Effector memory CD8-positive, alpha-beta T cell (primary cell): ENCODE measurements at places on chromosomes 1 and 21.

GRCh38 chr1:168623831-168624230 is 47.4 kb downstream of the XCL1 start:
- no peaks in the 10 kb centered on the region for H3K36me3 ChIP-seq
- no peaks in the 10 kb centered on the region for H3K4me1 ChIP-seq
- H3K27me3 ChIP-seq: peaks cover 11% of the 10 kb centered on the region
- no peak overlapping the region for H3K4me3 ChIP-seq
- no peak for DNase-seq
- H3K27ac ChIP-seq: no peak overlapping the region

- H3K36me3 ChIP-seq: no peaks in the 10 kb centered on the region
- no peak overlapping the region for H3K27ac ChIP-seq
- DNase-seq: no peak
- peaks cover 26% of the 10 kb centered on the region for H3K27me3 ChIP-seq
- H3K4me1 ChIP-seq: no peaks in the 10 kb centered on the region
Observed at GRCh38 chr1:233993651-233994050, 89.2 kb downstream of the SLC35F3 start.

DNA sequence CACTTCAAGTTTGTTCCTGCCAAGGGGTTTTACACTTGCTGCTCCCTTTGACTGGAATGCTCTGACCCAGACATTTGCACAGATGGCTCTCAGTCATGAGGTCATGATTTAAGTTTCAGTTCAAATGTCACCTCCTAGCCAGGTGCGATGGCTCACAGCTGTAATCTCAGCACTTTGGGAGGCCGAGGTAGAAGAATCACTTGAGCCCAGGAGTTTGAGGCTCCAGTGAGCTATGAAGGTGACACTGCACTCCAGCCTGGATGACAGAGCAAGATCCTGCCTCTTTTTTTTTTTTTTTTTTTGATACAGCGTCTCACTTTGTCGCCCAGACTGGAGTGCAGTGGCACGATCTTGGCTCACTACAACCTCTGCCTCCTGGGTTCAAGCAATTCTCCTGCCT is 4.5 kb upstream of the ZMYM4 start:
- no peak overlapping the region for H3K4me3 ChIP-seq
- H3K27me3 ChIP-seq: peaks cover 28% of the 10 kb centered on the region
- H3K27ac ChIP-seq: no peak overlapping the region
- DNase-seq: no peak
- peaks cover 5% of the 10 kb centered on the region for H3K4me1 ChIP-seq

GRCh38 chr1:92587445-92587844 is 100.7 kb upstream of the GFI1 start:
- no peaks in the 10 kb centered on the region for H3K27me3 ChIP-seq
- no peak for DNase-seq
- H3K27ac ChIP-seq: no peak overlapping the region
- peak overlapping the region; percentile 41 for H3K4me3 ChIP-seq
- H3K4me1 ChIP-seq: peaks cover 12% of the 10 kb centered on the region

- DNase-seq: peak; percentile 5
- no peaks in the 10 kb centered on the region for H3K27me3 ChIP-seq
- peaks cover 69% of the 10 kb centered on the region for H3K4me1 ChIP-seq
- H3K27ac ChIP-seq: peak overlapping the region; percentile 90
Observed at GRCh38 chr1:55214934-55215193, 300 bp downstream of the USP24 start.

GRCh38 chr1:207876131-207876530 is 34.8 kb downstream of the CD34 start:
- H3K4me3 ChIP-seq: no peak overlapping the region
- no peak overlapping the region for H3K27ac ChIP-seq
- DNase-seq: no peak
- peaks cover 37% of the 10 kb centered on the region for H3K4me1 ChIP-seq
- H3K36me3 ChIP-seq: no peaks in the 10 kb centered on the region

DNA sequence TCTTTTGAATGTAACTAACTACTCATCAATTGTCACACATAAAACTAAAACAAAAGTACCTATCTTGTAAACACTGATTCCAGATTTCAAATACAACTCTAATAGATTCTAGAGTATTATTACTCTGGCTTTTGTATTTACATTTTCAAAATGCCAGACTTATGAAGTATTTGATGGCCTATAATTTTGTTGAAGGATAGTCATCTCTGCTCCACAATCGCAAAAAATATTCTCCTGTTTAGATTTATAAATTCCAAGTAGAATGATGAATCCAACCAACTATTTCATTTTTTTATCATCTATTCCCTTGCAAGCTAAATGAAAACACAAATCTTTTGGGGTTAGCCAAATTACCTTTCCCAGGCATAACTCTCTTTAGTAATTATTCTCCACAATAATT is 75.0 kb upstream of the GUCA2A start:
- no peak overlapping the region for H3K4me3 ChIP-seq
- H3K36me3 ChIP-seq: peaks cover 6% of the 10 kb centered on the region
- no peaks in the 10 kb centered on the region for H3K27me3 ChIP-seq
- H3K4me1 ChIP-seq: peaks cover 30% of the 10 kb centered on the region

- DNase-seq: no peak
- no peak overlapping the region for H3K27ac ChIP-seq
- H3K4me3 ChIP-seq: no peak overlapping the region
- H3K36me3 ChIP-seq: no peaks in the 10 kb centered on the region
- H3K4me1 ChIP-seq: no peaks in the 10 kb centered on the region
Observed at GRCh38 chr1:70890408-70890807, 157.2 kb downstream of the PTGER3 start.

DNA sequence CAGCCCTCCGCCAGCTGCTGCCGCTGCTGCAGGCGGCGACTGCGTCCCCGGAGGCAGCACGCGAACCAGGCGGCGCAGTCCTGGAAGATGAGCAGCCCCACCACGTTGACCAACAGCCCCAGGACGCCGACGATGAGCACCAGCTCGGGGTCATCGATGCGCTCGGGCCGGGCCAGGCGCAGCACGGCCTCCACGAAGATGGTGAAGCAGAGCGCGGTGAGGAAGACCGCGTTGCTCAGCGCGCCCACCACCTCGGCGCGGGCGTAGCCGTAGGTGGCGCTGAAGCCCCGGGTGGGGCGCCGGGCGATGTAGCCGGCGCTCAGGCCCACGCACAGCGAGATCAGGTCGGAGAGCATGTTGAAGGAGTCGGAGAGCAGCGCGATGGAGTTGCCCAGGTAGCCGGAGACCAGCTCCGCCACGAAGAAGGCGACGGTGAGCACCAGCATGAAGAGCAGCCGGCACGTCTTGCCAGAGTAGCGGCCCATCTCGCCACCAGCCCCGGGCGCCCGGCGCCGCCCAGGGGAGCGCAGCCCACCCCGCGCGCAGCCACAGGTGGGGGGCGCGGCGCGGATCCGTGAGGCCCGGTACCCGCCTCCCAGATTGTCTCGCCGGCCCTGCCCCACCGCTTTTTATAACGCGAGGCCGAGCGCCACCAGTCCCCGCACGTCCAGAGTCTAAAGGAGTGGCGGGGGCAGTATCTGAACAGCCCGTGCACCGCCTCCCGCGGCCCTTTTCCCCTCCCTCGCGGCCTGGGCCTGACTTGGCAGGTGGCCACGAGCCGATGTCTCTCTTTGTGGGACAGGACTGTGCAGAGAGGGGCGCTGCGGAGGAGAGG is at the start of gene SLC30A10:
Gene SLC30A10, minus strand, starts transcription at position 602 of the 835 bp plus-strand sequence. Its CDS starts 117 bp downstream, at position 485.
- DNase-seq: no peak
- H3K36me3 ChIP-seq: no peaks in the 10 kb centered on the region
- H3K4me1 ChIP-seq: peaks cover 12% of the 10 kb centered on the region
- H3K4me3 ChIP-seq: peak within 1 kb of the TSS; percentile 76
- H3K27ac ChIP-seq: no peak within 1 kb of the TSS
- H3K27me3 ChIP-seq: peaks cover 36% of the 10 kb centered on the region

DNA sequence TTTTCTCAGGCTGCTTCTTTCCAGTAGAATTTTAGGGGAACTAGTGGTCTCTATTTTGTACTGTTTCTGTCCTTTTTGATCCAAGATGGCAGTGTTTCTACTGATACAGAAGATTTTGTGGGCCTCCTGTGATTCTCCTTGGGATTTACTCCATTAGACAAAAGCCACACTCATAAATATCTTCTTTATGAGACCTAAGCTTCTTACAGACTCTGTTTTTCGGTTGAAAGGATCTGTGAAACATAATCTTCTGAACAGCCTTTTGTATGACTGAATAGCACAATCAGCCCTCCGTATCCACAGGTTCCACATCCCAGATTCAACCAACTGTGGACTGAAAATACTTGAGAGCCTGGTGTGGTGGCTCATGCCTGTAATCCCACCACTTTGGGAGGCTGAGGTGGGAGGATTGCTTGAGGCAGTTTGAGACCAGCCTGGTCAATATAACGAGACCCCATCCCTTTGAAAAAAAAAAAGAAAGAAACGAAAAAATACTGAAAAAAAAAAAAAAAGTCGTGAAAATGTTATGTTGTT is 10.8 kb upstream of the PSMD4 start:
- no peaks in the 10 kb centered on the region for H3K4me1 ChIP-seq
- no peaks in the 10 kb centered on the region for H3K27me3 ChIP-seq
- peaks cover 89% of the 10 kb centered on the region for H3K36me3 ChIP-seq
- DNase-seq: no peak

GRCh38 chr1:8482979-8483381 is 165.1 kb downstream of the SLC45A1 start:
- no peaks in the 10 kb centered on the region for H3K27me3 ChIP-seq
- no peaks in the 10 kb centered on the region for H3K4me1 ChIP-seq
- H3K4me3 ChIP-seq: no peak overlapping the region

DNA sequence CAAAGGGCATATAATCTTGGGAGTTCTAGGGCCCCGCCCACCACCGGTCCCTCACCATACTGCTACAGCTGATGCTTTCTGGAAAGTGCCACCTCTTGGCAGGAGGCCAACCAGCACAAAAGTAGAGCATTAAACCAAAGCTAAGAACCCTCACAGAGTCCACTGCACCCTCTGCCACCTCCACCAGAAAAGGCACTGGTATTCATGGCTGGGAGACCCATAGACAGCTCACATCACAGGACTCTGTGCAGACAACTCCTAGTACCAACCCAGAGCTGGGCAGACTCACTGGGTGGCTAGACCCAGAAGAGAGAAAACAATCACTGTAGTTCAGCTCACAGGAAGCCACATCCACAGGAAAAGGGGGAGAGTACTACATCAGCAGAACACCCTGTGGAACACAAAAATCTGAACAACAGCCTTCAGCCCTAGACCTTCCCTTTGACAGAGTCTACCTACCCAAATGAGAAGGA is 10.8 kb downstream of the THEM4 start:
- peak overlapping the region; percentile 91 for H3K27ac ChIP-seq
- H3K36me3 ChIP-seq: peaks cover 19% of the 10 kb centered on the region
- H3K4me1 ChIP-seq: peaks cover 39% of the 10 kb centered on the region
- no peaks in the 10 kb centered on the region for H3K27me3 ChIP-seq

DNA sequence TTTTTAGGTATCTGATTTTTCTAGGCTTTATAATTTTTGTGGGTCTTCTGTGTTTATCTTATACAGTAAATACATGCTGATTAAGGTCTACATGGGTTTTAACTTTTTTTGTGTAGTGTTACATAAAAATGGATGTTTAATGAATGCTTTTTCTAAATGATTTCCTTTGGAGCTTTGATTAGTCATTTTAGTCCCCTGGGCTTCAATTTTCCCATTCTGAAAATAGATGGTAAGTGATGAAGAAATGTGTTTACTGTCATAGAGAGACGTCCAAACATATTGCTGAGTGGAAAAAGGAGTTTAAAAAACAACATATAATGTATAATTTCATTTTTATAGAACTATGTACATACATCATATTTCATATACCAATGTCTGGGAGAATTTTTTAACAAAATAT is 140.9 kb upstream of the HMCN1 start:
- DNase-seq: no peak
- no peaks in the 10 kb centered on the region for H3K27me3 ChIP-seq
- H3K4me1 ChIP-seq: peaks cover 9% of the 10 kb centered on the region

DNA sequence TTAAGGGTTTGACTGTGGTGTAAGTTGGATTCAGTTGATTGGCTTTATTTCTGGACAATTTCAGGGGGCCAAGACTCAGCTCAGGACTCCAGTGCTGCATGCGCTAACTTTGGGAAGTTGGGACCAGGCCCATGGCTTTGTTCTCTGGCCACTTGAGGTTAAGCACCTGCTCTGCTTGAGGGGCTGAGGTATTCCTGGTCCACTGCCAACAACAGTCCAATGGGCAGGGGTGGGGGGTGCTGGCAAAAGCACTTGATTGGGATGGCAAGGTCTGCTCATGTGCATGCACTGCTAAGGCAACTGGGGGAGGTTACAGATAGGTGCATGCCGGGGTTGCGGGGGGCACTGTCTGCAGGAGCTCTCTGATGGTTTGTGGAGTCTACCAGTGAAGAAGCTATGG is 52.6 kb upstream of the ASB17 start:
- H3K27ac ChIP-seq: no peak overlapping the region
- no peaks in the 10 kb centered on the region for H3K36me3 ChIP-seq
- no peak overlapping the region for H3K4me3 ChIP-seq
- H3K27me3 ChIP-seq: peaks cover 14% of the 10 kb centered on the region

DNA sequence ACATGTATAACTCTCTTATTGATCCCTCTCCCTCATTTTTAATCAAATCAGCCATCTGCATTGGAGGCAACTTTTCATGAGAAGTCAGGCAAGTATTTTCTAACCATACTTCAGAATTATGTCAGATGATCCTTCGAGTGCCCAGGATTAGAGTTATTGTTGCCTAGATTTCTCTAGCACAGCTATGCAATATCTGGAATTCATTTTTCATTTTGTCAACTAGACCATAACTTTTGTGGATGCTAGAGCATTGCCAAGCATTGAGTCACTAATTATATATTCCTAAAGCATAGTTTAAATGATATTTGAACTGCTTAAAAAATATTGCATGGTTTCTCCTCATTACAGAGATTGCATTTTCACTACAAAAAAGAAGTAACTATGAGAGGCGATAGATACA is 21.2 kb downstream of the HFM1 start:
- no peak overlapping the region for H3K4me3 ChIP-seq
- H3K27me3 ChIP-seq: peaks cover 33% of the 10 kb centered on the region
- H3K4me1 ChIP-seq: no peaks in the 10 kb centered on the region
- DNase-seq: no peak
- no peak overlapping the region for H3K27ac ChIP-seq

GRCh38 chr1:88736633-88737248 is 52.7 kb downstream of the PKN2 start:
- H3K36me3 ChIP-seq: peaks cover 11% of the 10 kb centered on the region
- H3K27ac ChIP-seq: no peak overlapping the region
- H3K4me3 ChIP-seq: no peak overlapping the region
- no peak for DNase-seq
- peaks cover 30% of the 10 kb centered on the region for H3K4me1 ChIP-seq

GRCh38 chr1:214316593-214316992 is 35.6 kb downstream of the SMYD2 start:
- peaks cover 11% of the 10 kb centered on the region for H3K4me1 ChIP-seq
- H3K36me3 ChIP-seq: peaks cover 6% of the 10 kb centered on the region
- H3K4me3 ChIP-seq: no peak overlapping the region
- DNase-seq: no peak

GRCh38 chr1:68188644-68189340 is 43.5 kb downstream of the WLS start:
- no peaks in the 10 kb centered on the region for H3K4me1 ChIP-seq
- H3K27ac ChIP-seq: no peak overlapping the region
- DNase-seq: no peak
- H3K27me3 ChIP-seq: peaks cover 9% of the 10 kb centered on the region
- H3K4me3 ChIP-seq: no peak overlapping the region
- no peaks in the 10 kb centered on the region for H3K36me3 ChIP-seq
